ENCODE measurements at places on chromosomes 3 and 15. TPM values are rescaled to one million over a fixed set of nuclear protein-coding genes. Genes with fewer than 3 reads are reported as not detected.

GRCh38 chr3:112735926-112736325 lies 95.0 kb upstream of the CCDC80 start:
- DNase-seq = no peak

- no peak for DNase-seq
These were observed 13.8 kb downstream of the ITIH4 start for GRCh38 chr3:52816654-52817053.

GRCh38 chr3:101038880-101039279 lies 45.7 kb upstream of the ABI3BP start:
- no peak for DNase-seq

- no peak for DNase-seq
These were observed 57.7 kb downstream of the DUT start for GRCh38 chr15:48388910-48389309.

- DNase-seq = no peak
These were observed 34.5 kb upstream of the TRPM1 start for GRCh38 chr15:31136016-31136415.

DNA sequence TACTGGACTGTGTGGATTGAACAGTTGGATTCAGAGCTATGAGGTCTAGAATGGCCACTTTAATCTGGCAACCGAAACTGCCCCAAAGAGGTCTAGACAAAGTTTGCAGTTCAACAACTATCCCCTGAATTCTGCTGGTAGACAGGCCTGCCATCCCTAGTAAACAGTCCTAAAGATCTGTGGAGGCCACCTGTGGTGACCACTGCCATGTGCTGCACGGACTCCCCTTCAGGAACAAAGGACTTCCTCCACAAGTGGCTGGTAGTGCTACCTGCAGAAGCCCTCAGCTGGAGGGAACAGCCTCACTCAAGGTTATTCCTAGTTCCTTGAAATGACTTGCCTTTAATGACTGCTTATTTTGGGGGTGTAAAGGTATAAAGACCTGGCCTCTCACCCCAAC lies 6.1 kb downstream of the TNFAIP8L3 start:
- no peak for DNase-seq

DNA sequence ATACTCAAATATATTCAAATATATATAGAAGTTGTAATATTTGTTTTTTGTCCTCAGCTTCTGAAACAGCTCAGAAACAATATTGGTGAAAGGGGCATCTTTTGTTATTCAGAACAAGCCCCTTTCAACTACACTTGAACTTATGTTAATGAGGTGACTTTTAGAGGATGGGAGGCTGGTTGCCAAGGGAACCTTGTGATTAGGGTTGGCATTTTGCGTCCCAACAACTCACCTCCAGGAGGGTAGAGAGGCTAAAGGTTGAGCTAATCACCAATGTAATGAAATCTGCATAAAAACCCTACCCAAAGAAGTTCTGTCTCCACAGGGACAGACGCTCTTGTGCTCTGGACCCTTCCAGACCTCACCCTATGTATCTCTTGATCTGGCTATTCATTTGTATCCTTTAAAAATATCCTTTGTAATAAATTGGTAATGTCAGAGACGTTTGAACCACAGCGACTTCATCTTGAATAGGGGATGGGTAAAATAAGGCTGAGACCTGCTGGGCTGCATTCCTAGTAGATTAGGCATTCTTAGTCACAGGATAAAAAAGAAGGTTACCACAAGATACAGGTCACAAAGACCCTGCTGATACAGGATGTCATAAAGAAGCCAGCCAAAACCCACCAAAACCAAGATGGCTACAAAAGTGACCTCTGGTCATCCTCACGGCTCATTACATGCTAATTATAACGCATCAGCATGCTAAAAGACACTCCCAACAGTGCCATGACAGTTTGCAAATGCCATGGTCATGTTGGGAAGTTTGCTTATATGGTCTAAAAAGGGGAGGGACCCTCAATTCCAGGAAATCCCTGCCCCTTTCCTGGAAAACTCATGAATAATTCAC lies 111.1 kb downstream of the FMN1 start:
- no peak for DNase-seq

- DNase-seq = no peak
These were observed 337.7 kb upstream of the AGTR1 start for GRCh38 chr3:148360051-148360450.

DNA sequence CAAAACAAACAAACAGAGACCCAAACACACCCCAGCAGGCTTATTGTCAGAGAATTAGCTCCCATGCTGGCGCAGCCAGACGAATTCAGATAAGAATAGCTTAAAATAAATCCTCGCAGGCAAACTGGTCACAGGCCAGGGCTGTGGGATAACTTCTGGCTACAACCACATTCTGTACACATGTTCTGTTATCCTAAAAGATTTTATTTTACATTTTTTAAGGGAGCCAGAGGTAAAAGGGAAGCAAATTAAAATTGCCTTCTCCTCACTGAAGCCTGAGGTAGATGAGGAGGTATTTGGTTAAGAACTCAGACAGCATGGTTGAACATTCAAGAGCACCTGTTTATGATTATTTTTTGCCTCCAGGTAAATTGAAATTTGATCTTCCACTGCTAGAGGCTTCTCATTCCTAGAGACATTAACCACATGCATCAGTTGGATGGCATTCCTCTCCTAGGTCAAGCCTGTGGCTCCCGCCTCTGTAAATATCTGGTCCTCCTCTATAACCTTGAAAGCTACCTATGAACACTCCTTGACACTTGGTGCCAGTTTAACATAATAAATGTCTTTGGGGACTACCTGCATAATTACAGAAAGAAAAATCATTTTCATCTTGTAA lies 190.3 kb downstream of the SATB1 start:
- no peak for DNase-seq

DNA sequence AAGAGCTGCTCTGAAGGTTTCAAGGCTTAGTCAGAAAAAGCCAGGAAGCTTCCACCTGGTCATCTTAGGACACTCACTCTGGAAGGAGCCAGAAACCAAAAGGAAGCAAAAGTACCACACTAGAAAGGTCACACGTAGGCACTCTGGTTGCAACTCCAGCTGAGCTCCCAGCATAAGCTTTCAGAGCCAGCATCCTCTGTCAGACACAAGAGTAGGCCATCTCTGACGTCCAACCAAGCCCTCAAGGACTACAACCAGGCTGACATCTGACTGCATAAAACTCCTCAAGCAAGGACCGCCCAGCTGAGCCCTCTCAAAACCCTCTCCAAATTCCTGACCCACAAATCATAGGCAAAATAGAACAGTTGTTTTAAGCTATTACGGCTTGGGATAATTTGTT lies 12.8 kb downstream of the SH3BP5 start:
- no peak for DNase-seq

GRCh38 chr15:78951841-78952238 lies 7.0 kb upstream of the CTSH start:
- no peak for DNase-seq

- no peak for DNase-seq
These were observed 61.4 kb downstream of the MOBP start for GRCh38 chr3:39528844-39529243.

- no peak for DNase-seq
These were observed 279.3 kb upstream of the RASGRP1 start for GRCh38 chr15:38843736-38844590.

GRCh38 chr15:69595009-69595791 lies 142.6 kb downstream of the RPLP1 start:
- no peak for DNase-seq

DNA sequence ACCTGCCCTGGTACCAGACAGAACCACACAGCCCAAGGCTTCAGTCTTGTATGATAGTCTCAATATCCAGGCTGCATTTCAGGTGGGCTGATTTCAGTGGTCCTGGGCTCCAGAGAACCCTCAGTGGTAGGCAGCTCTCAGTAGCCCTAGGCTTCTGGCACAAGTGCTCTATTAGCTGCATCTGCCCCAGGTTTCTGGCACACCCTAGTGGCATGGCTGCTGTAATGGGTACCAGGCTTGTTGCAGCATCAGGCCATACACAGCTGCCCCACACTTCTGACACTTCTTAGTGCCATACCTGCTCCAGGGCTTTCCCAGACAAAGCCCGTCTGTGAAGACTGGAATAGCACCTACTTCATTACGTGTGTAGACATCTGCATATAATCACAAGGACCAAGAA lies 1062.2 kb upstream of the EPHA6 start:
- no peak for DNase-seq

DNA sequence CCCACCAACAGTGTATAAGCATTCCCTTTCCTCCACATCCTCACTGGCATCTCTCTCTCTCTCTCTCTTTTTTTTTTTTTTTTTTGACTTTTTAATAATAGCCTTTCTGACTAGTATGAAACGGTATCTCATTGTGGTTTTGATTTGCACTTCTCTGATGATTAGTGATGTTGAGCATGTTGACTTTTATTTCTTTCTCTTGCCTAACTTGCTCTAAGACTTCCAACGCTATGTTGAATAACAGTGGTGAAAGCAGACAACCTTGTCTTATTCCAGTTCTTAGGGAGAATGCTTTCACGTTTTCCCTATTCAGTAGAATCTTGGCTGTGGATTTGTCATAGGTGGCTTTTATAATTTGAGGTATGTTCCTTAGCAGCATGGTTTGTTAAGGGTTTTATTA lies 249.4 kb upstream of the MDFIC2 start:
- no peak for DNase-seq

DNA sequence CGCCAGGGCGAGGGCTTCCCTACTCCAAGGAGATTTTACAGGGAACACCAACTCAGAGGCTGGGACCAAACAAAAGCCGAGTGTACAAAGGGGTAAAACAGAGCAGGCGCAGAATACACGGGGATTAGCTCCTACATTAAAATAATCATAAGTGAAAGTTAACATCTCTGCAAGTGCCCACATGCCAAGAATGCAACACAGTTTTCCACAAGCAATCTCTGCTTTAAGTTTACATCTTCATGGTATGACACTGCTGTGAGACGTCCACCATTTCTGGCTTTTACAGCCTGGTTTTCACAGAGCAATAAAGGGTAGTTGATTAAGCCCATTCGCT lies 500 bp upstream of the VGLL3 start:
- DNase-seq = no peak

GRCh38 chr15:52193321-52193720 lies 2.1 kb upstream of the GNB5 start:
- DNase-seq = no peak

GRCh38 chr3:37519661-37520060 lies 342.0 kb upstream of the CTDSPL start:
- no peak for DNase-seq

DNA sequence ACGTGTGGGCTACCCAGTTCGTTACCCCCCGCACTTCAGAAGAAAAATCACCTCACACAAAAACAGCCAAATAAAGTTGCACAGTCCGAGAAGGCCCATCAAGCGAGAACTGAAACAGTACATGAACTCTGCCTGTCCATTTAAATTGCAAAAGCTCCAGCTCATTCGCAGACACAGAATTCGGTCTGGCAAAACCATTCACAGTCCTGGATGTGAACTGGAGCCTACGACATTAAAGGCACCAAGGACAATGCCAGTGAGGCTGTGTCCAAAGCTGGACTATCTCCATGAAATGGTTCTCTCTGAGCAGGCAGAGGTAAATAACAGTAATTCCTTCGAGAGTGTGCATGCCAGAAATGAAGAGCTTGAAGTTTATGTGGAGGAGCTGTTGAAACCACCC lies 261.3 kb upstream of the ICE2 start:
- DNase-seq = no peak

DNA sequence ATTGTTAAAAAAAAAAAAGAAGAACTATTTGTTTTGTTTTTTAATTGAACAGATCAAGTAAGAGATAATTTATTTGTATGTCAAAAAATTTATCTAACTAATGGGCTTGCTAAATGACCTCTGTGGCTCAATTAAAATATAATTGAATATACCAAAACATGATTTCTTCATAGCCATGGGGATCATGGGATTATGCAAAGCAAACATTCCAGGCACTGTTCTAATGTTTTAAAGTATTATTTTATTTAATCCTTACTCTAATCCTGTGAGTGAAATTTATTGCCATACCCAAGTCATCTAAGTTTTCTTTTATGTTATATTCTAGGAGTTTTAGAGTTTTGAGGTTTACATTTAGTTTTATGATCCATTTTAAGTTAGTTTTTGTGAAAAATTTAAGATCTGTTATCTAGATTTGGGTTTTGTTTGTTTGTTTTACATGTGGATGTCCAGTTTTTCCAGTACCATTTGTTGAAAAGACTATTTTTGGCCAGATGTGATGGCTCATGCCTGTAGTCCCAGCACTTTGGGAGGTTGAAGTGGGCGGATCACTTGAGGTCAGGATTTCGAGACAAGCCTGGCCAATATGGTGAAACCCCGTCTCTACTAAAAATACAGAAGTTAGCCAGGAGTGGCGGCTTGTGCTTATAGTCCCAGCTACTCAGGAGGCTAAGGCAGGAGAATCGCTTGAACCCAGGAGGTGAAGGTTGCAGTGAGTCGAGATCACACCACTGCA lies 52.3 kb upstream of the CNOT10 start:
- no peak for DNase-seq

The LEO1 gene
- total RNA-seq = 32.2 TPM

The LRRK1 gene
- total RNA-seq = 0.30 TPM

The HRG gene
- not detected for total RNA-seq

The TMEM212 gene
- not detected for total RNA-seq

The GOLGA8M gene
- total RNA-seq = 1.8 TPM

The CHST2 gene
- 13.2 TPM for total RNA-seq

The CRABP1 gene
- not detected for total RNA-seq

The ACAD11 gene
- total RNA-seq = 11.3 TPM

The GOLGA8R gene
- 1.4 TPM for total RNA-seq

The RBMS3 gene
- 1.6 TPM for total RNA-seq

Measured in activated naive CD8-positive, alpha-beta T cell treated with anti-CD3 and anti-CD28 coated beads for 36 hours (primary cell).